ENCODE measurements at places on chromosomes 2 and 18.
A peak's percentile ranks its signal among the peaks of the same experiment; 100 is the strongest.

DNA sequence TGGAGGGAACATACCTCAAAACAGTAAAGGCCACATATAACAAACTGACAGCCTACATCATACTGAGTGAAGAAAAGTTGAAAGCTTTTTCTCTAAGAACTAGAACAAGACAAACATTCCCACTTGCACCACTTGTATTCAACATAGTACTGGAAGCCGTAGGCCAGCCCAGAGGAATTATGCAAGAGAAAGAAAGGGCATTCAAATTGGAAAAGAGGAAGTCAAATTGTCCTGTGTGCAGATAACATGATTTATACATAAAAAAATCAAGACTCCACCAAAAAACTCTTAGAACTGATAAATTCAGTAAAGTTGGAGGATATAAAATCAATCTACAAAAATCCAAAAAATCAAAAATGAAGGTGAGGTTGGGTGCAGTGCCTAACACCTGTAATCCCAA lies 8.0 kb upstream of the KDM3A start:
- peak; percentile 74 for DNase-seq

DNA sequence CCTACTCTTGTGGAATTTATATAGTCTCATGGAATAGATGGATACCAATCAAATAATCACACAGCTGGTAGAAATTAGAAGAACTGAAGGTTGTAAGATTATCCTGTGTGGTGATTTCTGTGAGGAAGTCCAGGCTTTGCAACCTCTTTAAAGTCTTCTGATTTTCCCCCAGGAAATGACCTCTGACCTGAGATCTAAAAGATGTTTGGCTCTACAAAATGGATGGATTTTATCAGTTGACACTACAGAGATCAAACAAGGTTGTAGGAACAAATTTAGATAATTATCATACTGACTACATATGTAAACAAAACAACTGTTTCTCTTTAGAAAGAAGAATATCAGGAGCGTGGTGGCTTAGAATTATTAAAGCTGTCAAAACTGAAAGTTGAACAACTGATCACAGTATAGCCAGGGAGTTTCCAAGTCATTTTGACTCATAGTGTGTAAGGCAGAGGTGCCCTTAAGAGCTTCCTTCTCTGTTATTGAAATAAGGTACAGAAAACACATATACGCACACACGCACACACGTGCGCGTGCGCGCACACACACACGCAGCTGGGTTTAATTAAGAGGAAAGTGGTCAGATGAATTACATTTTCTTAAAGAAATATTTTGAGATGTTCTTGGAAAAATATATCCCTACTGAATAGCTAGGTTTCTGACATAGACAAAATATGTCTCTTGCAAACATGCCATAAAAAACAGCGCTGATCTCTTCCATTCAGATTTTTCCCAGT lies 35.5 kb upstream of the PELI1 start:
- DNase-seq: no peak

DNA sequence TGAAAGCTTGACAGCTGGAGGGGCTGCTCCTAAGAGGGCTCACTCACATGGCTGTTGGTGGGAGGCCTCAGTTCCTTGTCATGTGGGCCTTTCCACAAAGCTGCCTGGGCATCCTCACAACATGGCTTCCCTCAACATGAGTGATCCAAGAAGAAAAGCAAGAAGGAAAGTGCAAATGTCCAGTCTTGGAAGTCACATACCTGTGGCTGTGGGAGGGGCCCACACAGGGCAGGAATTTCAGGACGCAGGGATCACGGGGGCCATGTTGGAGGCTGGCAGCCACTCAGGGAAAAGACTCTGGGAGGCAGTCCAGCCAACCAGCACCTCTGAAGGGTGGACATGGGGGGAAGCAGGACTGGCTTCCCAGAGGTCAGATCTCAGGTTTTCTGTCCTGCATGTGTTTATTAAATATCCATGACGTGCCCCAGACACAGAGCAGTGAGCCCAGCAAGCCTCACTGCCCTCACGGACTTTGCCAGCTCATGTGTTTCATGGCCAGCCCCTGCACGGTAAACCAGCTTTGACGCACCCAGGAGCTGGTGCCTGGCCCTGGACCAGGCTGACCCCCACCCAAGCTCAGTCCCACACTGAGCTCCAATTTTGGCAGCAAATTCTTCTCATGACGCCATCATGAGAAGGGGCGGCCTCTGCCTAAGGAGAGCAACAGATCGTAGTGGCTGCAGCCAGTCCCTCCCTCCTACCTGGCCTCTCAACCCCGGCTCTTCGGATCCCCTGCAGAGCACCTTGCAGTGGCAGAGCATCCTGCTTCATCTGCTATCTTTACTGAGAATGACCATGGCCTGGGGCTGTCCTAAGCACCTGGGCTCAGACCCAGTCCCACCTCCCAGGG lies 34.7 kb upstream of the GPR17 start:
- no peak for DNase-seq

GRCh38 chr2:112182581-112183034 lies 44.4 kb downstream of the FBLN7 start:
- DNase-seq: no peak

DNA sequence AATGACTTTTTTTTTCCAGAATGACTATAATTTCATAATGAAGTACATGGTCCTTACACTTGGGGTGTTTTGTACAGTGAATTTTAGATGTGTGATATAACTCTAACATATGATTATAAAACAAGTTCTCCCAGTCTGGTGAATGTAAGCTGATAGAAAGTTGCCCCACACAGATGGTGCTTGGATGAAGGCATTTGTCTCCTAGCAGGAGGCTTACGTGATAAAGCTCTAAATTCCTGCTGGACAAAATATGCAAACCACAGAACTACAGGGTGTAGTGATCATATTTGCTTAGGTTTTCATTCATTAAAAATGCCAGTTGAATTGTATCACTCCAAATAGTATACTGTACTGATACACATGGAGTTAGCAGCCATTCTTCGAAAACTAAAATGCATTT lies 85.5 kb downstream of the DSC3 start:
- DNase-seq: no peak

- DNase-seq: no peak
Measured at GRCh38 chr2:86776532-86776931, 14.2 kb downstream of the CD8A start.

- no peak for DNase-seq
Measured at GRCh38 chr2:197853549-197853948, 49.2 kb downstream of the PLCL1 start.

DNA sequence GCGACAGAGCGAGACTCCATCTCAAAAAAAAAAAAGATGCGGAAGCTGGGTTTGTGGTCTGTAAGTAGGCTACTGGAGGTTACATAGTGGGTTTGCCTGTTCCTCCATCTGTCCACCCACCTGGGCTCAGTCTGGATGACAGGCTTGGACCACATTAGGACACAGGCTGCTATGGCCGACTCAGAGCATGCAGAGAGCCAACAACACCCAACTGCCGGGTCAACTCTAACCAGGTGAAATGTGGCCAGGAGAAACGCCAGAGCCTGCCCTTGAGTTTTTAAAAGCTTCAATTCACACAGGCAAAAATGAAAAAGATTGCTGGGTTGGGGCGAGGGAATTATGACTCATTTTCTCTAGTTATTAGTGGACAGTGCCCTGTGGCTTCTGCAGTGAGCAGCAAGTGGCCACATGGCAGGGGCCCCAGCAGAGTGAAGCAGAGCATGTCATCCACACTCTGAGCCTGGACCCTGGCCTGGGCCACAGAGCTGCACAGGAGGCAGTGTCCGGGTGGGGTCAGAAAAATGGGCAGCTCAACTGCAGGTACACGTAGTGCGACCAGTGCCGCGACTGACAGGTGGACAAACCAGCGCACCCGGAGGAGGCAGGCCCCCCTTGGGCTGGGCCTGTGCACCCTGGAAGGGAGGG lies 67.4 kb downstream of the BIN1 start:
- no peak for DNase-seq

- no peak for DNase-seq
Measured at GRCh38 chr2:111668274-111668616, 215.7 kb downstream of the ANAPC1 start.

- no peak for DNase-seq
Measured at GRCh38 chr2:1518331-1518803, 105.1 kb downstream of the TPO start.

- no peak for DNase-seq
Measured at GRCh38 chr2:120871881-120872620, 136.4 kb downstream of the GLI2 start.

DNA sequence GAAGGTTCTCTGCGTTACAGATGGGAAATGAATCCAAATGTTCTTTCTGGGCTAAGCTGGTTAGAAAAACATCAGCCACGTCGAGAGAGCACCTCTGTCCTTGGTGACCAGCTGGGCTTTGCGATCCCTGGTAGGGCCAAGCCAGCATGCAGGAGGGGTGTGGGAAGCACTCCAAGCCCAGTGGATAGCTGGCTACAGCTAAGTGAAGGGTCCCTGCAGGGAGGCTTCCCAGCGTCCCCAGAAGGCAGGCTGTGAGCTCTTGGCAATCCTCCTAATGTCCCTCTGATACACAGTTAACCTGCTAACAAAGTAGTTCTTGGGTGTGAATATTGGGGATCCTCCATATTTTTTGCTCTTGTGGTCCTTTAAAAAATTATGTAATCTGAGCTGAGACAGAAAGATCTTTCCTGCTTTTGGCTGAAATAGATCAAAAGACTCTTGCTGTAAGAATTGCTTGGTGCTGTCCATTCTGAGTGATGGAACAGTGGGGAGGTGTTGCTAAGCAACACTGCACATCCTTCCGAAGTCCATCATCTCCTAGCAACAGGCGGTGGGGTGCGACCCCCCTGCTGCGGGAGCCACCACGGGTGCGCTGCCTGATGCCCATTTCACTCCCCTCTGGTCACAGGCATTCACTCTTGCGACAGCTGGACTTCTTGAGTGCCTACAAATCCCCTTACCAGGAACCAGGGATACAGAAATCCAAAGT lies 88.5 kb upstream of the UXS1 start:
- no peak for DNase-seq

GRCh38 chr2:208265371-208265800 lies 669 bp upstream of the PIKFYVE start:
- peak; percentile 37 for DNase-seq

GRCh38 chr18:45670281-45670962 lies 53.6 kb upstream of the SLC14A1 start:
- peak; percentile 95 for DNase-seq

- no peak for DNase-seq
Measured at GRCh38 chr18:13191779-13192178, 26.8 kb upstream of the LDLRAD4 start.

DNA sequence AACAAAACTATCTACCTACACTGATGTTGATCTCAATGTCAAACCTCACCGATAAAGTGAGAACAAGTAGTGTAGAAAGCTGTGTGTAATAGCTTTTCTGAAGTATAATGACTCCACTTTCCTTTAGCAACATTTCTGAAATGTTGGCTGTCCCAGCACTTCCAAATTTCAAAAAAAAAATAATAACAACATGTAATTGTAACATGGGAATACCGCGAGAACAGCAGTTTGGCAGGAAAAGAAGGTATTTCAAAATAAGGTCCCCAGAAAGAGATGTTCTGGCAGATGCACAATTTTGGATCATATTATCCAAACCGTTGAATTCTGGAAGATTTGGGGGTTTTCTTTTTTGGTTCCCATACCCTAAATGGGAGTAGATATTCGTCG lies 352.0 kb downstream of the ARHGAP15 start:
- DNase-seq: no peak

GRCh38 chr2:64502860-64503259 lies 21.3 kb upstream of the AFTPH start:
- no peak for DNase-seq

GRCh38 chr2:42053791-42054701 lies 6.2 kb downstream of the PKDCC start:
- DNase-seq: no peak

DNA sequence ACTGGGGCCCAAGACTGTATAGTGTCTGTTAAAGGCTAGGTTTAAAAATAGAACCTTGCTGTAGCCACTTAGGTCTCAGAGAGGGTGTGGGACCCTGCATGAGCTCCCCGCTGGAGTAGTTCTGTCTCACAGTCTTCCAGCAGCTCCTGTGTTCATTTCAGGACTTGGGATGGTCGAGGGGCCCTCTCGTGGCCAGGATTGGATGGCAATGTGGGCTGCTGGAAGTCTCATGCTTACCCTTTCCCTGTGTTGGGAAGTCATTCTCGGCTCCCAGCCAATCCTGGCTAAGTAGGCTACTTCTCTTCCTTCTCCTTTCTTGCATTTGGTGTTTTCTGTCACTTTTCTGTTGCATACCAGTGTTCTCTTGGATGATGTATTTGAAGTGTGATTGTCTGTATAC lies 284.0 kb upstream of the GCFC2 start:
- no peak for DNase-seq

GRCh38 chr18:2883076-2883735 lies 36.4 kb downstream of the EMILIN2 start:
- DNase-seq: no peak

DNA sequence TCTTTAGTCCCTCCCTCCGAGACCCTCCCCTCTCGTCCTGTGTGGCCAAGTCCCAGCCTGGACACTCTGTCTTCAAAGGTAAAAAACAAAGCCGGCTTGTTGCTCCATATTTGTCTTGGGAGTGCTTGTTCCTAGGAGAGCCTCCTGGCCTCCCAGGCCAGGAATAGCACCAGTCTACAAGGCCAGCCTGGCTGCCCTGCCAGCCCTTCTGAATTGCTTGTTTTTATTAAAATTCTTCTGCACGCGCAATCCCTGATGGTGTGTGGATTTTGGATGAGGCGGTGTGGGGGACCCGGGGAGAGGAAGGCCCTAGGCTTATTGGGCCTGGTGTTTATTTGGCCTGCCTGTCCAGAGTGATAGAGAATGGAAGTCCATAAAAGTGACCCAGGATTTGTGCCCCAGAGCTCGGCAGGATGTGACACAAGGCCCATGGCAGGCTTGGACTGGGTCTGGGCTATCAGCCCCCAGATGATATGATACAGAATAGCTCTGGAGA lies 297.3 kb downstream of the CYP26B1 start:
- no peak for DNase-seq

GRCh38 chr2:234304950-234305349 lies 191.9 kb downstream of the ARL4C start:
- DNase-seq: no peak

DNA sequence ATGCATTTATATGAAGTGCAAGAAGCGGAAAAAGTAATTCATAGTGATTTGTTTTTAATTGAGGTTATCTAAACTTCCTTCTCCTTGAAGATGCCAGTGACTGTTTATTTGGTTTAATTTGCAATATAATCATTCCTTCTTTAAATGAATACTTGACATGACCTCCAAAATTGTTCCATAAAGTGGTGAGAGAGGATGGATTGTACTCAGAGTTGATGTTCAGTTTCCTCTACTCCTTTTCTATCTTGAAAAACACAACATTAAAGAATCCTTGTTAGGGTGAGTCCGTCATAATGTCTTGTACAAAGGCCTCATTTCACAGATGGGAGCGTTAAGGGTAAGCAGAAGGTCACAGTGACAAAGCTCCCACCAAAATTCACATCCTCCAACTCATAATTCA lies 756.1 kb upstream of the KLHL29 start:
- no peak for DNase-seq
